ENCODE measurements at places on chromosomes 5 and 9.

DNA sequence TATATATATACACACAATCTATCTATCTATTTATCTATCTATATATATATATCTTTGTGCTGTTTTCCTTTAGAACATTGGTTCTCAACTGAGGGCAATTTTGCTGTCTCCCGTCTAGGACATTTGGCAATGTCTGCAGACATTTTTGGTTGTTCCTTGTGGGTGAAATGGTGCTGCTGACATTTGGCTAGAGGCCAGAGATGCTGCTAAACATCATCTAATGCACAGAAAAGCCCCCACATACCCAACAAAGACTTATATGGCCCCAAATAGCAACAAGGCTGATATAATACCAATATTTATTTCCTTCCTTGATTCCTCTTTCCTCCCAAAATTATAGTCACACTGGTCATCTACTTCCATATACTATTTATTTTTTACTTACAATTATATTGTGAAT is 197.5 kb downstream of the TRPM3 start:
- H3K27me3 ChIP-seq = no peaks in the 10 kb centered on the region
- no peaks in the 10 kb centered on the region for H3K4me1 ChIP-seq
- H3K27ac ChIP-seq = no peak overlapping the region
- no peak for DNase-seq
- no peak overlapping the region for H3K4me3 ChIP-seq
- H3K36me3 ChIP-seq = no peaks in the 10 kb centered on the region

- no peak overlapping the region for H3K4me3 ChIP-seq
- peaks cover 1% of the 10 kb centered on the region for H3K36me3 ChIP-seq
- H3K27ac ChIP-seq = no peak overlapping the region
- no peak for DNase-seq
These were observed 4.7 kb downstream of the SLC2A6 start for GRCh38 chr9:133474215-133474614.

- no peaks in the 10 kb centered on the region for H3K27me3 ChIP-seq
- peaks cover 2% of the 10 kb centered on the region for H3K4me1 ChIP-seq
- H3K4me3 ChIP-seq = no peak overlapping the region
- no peak overlapping the region for H3K27ac ChIP-seq
- no peaks in the 10 kb centered on the region for H3K36me3 ChIP-seq
These were observed 148.3 kb downstream of the RPS23 start for GRCh38 chr5:82129723-82130285.

GRCh38 chr9:89919171-89919681 is 314.4 kb downstream of the GADD45G start:
- no peaks in the 10 kb centered on the region for H3K36me3 ChIP-seq
- no peak overlapping the region for H3K4me3 ChIP-seq
- peak; percentile 95 for DNase-seq
- peaks cover 11% of the 10 kb centered on the region for H3K4me1 ChIP-seq

DNA sequence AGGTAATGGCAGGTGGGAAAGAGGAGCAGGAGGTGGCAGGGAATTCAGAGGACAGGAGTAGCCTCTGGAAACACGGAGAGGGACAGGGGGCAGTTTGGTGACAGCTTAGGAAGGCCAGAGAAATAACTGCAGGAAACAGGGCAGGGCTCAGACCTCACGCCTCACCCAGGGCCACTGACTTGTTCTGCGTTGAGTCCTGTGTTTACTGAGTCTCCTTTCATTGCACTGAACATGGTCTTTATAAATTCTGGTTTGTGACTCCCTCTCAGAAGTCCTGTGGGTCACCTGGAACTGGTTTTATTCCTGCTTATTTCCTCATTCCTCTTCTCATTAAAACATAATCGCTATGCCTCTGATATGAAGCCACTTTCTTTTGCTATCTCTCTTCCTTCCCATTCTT is 55.2 kb upstream of the ZNF622 start:
- no peak overlapping the region for H3K27ac ChIP-seq
- no peak overlapping the region for H3K4me3 ChIP-seq
- DNase-seq = no peak
- no peaks in the 10 kb centered on the region for H3K27me3 ChIP-seq
- H3K4me1 ChIP-seq = no peaks in the 10 kb centered on the region

GRCh38 chr5:178131446-178131996 is 707 bp downstream of the RMND5B start:
- H3K27me3 ChIP-seq = no peaks in the 10 kb centered on the region
- H3K27ac ChIP-seq = no peak overlapping the region
- peak overlapping the region; percentile 76 for H3K4me3 ChIP-seq
- DNase-seq = no peak

DNA sequence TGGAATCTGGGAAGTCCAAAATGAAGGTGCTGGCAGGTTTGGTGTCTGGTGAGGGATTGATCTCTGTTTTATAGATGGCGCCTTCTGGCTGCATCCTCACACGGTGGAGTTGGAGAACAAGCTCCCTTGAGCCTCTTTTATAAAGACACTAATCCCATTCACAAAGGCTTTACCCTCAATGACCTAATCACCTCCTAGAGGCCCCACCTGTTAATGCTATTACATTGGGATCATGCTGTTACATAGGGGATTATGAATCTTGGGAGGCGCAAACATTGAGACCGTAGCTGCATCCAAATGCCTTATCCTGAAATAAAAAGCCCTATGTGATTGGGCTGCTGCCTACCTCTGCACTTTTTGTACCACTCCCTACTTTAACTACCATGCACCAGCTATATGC is 197.1 kb upstream of the HMHB1 start:
- no peak overlapping the region for H3K27ac ChIP-seq
- H3K36me3 ChIP-seq = no peaks in the 10 kb centered on the region
- DNase-seq = no peak
- no peaks in the 10 kb centered on the region for H3K27me3 ChIP-seq

- no peak overlapping the region for H3K4me3 ChIP-seq
- no peaks in the 10 kb centered on the region for H3K36me3 ChIP-seq
- no peaks in the 10 kb centered on the region for H3K4me1 ChIP-seq
- no peak for DNase-seq
These were observed 183.6 kb upstream of the MAP3K1 start for GRCh38 chr5:56631719-56632118.

- no peak overlapping the region for H3K27ac ChIP-seq
- H3K4me3 ChIP-seq = no peak overlapping the region
- no peaks in the 10 kb centered on the region for H3K4me1 ChIP-seq
- no peak for DNase-seq
- no peaks in the 10 kb centered on the region for H3K27me3 ChIP-seq
- H3K36me3 ChIP-seq = no peaks in the 10 kb centered on the region
These were observed 423.9 kb downstream of the DMRT2 start for GRCh38 chr9:1473956-1474634.

DNA sequence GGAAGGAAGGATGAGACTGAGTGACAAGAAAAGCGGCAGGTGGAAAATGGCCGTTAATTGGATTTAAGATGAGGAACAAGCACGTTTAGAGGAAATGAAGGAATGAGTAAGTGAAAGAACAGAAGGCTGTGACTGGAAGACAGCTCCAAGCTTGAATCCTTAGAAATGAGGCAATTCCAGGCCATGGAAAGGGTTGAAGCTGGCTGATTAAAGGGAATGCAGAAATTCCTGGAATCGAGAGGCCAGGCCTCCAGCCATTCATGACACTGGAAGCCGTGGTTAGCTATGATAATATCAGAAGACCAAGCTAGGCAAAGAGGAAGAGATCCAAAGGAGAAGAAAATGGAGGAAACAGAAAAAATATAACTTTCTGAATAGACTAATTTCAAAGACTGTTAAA is 84.2 kb downstream of the ARL15 start:
- H3K36me3 ChIP-seq = no peaks in the 10 kb centered on the region
- H3K4me1 ChIP-seq = peaks cover 2% of the 10 kb centered on the region
- no peaks in the 10 kb centered on the region for H3K27me3 ChIP-seq
- H3K27ac ChIP-seq = no peak overlapping the region

- H3K36me3 ChIP-seq = peaks cover 5% of the 10 kb centered on the region
- H3K27me3 ChIP-seq = no peaks in the 10 kb centered on the region
- H3K4me3 ChIP-seq = no peak overlapping the region
- H3K27ac ChIP-seq = no peak overlapping the region
- no peaks in the 10 kb centered on the region for H3K4me1 ChIP-seq
These were observed 23.7 kb upstream of the CTNNAL1 start for GRCh38 chr9:109036744-109037680.

GRCh38 chr5:53678981-53679660 is 118.7 kb downstream of the NDUFS4 start:
- no peak overlapping the region for H3K4me3 ChIP-seq
- no peaks in the 10 kb centered on the region for H3K36me3 ChIP-seq
- no peaks in the 10 kb centered on the region for H3K27me3 ChIP-seq
- H3K27ac ChIP-seq = no peak overlapping the region

DNA sequence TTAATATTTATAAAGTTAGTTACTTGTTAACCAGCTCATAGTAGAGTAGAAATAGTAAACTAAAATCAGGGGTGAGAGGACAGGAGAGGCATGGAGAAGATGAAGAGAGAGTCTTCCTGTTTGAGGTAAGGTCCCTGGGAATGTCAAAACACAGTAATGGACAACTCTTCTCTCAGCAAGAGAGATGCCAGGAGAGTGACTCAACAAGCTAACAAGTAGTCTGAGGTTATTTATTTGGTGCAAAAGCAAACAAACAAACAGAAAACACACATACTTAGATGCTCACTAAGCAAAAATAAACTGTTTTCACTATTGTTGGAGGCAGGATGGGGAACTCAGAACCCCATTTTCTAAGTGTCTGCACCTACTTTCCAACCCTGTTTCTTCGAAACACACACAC is 333.2 kb upstream of the RFX3 start:
- no peak overlapping the region for H3K4me3 ChIP-seq
- H3K36me3 ChIP-seq = no peaks in the 10 kb centered on the region
- DNase-seq = peak; percentile 61
- H3K27me3 ChIP-seq = no peaks in the 10 kb centered on the region

DNA sequence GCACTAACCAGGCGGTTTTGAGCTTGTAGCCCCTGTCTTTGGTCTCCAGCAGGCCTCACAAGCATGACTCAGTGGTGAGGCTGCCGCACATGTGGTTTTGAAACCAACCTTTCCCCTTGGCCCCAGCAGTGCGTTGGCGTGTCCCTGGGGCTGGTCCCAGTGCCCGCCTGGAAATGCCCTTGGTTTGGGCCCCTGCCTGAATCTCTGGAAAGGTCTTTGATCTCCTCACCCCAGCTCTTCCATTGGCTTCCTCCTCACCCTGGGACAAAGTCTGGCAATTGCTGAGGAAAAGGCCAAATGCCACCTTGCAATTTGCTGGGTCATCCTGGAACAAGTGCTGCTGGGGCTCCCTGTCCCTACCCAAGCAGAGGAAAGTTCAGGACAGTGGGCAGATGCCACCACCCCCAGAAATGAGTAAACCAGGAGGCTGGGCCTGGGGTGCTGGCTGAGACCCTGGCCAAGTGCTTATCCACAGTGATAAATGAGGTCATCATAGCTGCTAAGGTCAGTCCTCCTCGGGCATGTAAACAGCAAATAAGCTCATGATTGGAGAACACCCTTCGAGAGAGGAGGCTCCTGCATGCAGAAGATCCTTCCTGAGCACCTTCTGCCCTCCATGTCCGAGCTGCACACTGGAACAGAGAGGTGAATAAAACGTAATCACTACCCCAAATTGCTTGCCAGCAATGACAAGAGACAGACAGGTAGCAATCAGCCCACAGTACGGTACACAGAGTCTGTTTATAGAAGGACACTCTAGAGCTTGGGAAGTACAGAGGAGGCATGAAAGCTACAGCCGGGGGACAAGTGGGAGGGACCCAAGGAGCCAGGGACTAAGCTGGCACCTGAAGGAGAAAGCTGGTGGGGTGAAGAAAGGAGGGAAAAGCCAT is 98.9 kb upstream of the CPEB4 start:
- no peaks in the 10 kb centered on the region for H3K36me3 ChIP-seq
- no peak overlapping the region for H3K4me3 ChIP-seq
- peaks cover 2% of the 10 kb centered on the region for H3K4me1 ChIP-seq

- no peak overlapping the region for H3K4me3 ChIP-seq
- no peak overlapping the region for H3K27ac ChIP-seq
- H3K27me3 ChIP-seq = no peaks in the 10 kb centered on the region
- no peaks in the 10 kb centered on the region for H3K4me1 ChIP-seq
- H3K36me3 ChIP-seq = no peaks in the 10 kb centered on the region
These were observed 79.7 kb downstream of the CDH6 start for GRCh38 chr5:31273161-31273560.

DNA sequence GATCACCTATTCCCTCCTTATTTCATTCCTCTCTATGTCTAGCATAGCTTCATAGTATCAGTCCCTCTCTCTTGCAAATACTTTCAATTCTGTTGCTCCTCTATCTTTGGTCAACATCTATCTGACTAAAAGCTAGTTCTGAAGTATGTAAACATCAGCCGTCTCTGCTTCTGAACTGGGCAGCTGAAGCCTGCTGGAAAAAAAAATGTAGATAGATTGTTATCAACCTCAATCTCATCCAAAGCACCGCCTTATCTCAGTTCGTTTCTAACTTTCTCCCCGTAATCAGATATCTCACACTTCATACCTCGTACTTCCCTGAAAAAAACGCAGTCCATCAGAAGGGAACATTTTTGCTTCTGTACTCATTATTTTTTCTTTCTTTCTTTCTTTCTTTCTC is 4.5 kb upstream of the SEMA6A start:
- H3K27ac ChIP-seq = no peak overlapping the region
- H3K27me3 ChIP-seq = no peaks in the 10 kb centered on the region
- H3K4me3 ChIP-seq = no peak overlapping the region
- H3K36me3 ChIP-seq = no peaks in the 10 kb centered on the region
- DNase-seq = no peak
- H3K4me1 ChIP-seq = peaks cover 5% of the 10 kb centered on the region

- H3K27me3 ChIP-seq = no peaks in the 10 kb centered on the region
- H3K4me3 ChIP-seq = no peak overlapping the region
- H3K27ac ChIP-seq = no peak overlapping the region
- no peaks in the 10 kb centered on the region for H3K4me1 ChIP-seq
- DNase-seq = no peak
These were observed 39.1 kb upstream of the SARDH start for GRCh38 chr9:133777068-133777791.

DNA sequence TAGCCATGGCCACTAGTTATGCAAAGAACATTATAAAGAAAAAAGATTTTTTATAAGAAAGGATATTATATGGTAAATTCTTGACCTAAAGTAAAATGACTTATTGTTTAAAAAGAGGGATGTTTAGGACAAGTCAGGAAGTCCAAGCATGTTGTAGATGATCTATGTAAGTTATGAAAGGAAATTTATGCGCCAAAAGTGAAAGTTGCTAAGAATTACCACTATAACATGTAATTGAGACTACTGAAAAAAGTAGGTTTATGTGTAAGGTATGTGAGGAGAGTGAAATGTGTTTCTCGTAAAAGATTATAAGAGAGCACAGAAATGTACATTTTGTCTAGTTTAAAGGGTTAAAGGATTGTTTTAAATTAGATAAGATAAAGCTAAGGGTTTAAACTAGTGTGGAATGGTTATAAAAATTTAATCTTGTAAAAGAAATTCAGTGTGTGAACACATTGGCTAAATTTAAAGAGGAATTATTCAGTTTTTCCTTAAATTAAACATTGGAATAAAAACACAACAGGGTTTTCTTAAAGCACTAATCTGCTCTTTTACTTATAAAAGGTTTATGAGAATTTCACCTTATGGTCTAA is 1100.4 kb upstream of the EDIL3 start:
- no peaks in the 10 kb centered on the region for H3K4me1 ChIP-seq
- no peaks in the 10 kb centered on the region for H3K27me3 ChIP-seq
- H3K27ac ChIP-seq = no peak overlapping the region
- no peak overlapping the region for H3K4me3 ChIP-seq

GRCh38 chr9:34809504-34810186 is 99.7 kb upstream of the CCL21 start:
- no peaks in the 10 kb centered on the region for H3K36me3 ChIP-seq
- DNase-seq = peak; percentile 76
- H3K27ac ChIP-seq = no peak overlapping the region
- no peaks in the 10 kb centered on the region for H3K4me1 ChIP-seq

All from mesendoderm (in vitro differentiated cells).